ENCODE measurements at places on chromosomes 13 and 19. TPM values are rescaled to one million over a fixed set of nuclear protein-coding genes. Genes with fewer than 3 reads are reported as not detected.
A peak's percentile ranks its signal among the peaks of the same experiment; 100 is the strongest.

GRCh38 chr13:93620181-93620765, 393.7 kb downstream of the GPC6 start:
- no peaks in the 10 kb centered on the region for H3K4me1 ChIP-seq
- H3K27me3 ChIP-seq: no peaks in the 10 kb centered on the region
- no peak overlapping the region for H3K27ac ChIP-seq

DNA sequence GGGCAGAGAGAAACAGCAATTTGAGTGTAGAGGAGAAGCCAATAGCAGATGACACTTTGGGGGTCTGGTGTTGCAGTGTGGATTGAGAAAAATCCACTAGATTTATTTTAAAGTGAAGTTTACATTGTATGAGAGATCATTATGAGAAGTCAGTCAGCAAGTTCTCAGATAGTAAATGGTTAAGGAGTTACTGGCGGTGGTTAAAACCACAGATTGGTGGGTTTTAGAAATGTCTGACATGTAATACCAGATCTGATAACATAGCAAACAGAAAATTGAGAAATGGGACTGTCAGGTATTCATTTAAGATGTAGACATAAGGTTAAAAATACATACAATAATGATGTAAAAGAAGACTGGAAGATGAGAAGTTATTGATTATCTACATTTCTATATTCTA, 7.2 kb downstream of the ABHD13 start:
- DNase-seq: peak; percentile 23
- no peaks in the 10 kb centered on the region for H3K27me3 ChIP-seq
- H3K27ac ChIP-seq: peak overlapping the region; percentile 11

DNA sequence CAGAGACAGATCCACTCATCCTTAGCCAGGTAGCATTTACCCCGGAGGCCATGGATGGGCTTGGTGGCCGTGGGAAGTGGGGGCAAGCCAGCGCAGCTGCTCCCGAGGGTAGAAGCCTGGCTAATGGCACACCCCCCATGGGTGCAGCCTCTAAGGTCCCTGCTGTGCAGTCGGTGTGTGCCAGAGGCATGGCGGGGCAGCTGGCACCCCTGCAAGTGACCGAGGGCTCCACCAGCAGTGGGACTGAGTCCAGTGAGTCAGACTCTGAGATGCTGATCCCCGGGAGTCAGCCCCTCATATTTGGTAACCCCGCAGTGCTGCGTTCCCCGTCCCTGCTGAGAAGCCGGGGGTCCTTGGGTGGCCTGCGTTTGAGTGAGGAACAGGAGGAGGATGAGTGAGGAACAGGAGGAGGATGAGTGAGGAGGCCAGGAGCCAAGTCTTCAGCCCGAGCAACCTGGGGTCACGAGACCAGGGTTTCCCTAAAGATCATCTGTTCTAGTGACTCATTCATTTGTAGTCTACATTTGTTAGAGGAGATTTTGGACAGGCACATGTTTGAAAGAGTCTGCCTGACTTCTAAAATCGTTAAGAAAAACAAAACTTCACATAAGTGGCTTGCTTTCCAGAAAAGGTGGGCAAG, 180.7 kb downstream of the STK24 start:
- no peak for DNase-seq
- H3K27me3 ChIP-seq: peaks cover 2% of the 10 kb centered on the region
- H3K36me3 ChIP-seq: no peaks in the 10 kb centered on the region
- H3K27ac ChIP-seq: no peak overlapping the region
- H3K4me3 ChIP-seq: no peak overlapping the region

GRCh38 chr19:38210458-38210987, 13.5 kb downstream of the DPF1 start:
- DNase-seq: no peak
- no peak overlapping the region for H3K27ac ChIP-seq

DNA sequence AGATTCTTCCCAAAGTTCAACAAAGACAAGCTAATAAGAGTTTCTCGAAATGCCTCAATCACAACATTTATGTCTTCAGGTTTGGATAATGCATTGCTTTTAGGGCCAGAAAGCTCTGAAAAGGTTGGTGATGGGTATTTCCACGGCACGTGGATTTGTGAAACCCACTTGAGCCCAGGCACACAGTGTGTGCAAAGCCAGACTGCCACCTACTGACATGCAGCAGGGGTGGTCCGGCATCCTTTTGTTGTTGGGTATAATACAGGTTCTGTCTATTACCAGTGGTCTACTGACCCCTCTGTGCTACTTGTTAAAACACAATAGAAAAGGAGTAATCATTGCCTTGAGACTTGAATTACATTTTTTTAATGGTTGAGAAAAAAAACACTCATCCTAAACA, 225.6 kb downstream of the RAP2A start:
- no peaks in the 10 kb centered on the region for H3K4me1 ChIP-seq
- DNase-seq: no peak
- H3K36me3 ChIP-seq: no peaks in the 10 kb centered on the region
- H3K27me3 ChIP-seq: no peaks in the 10 kb centered on the region
- no peak overlapping the region for H3K27ac ChIP-seq

- H3K4me3 ChIP-seq: no peak overlapping the region
- no peak overlapping the region for H3K27ac ChIP-seq
- no peaks in the 10 kb centered on the region for H3K4me1 ChIP-seq
- no peak for DNase-seq
- H3K36me3 ChIP-seq: no peaks in the 10 kb centered on the region
Observed at GRCh38 chr19:38270587-38271167, 6.3 kb downstream of the SPINT2 start.

Gene RAB3D
- 13.4 TPM for total RNA-seq

GRCh38 chr19:51253088-51253806, 2.4 kb downstream of the SIGLECL1 start:
- peak overlapping the region; percentile 70 for H3K27ac ChIP-seq
- no peaks in the 10 kb centered on the region for H3K27me3 ChIP-seq
- H3K4me3 ChIP-seq: peak overlapping the region; percentile 66
- peak; percentile 90 for DNase-seq
- H3K36me3 ChIP-seq: no peaks in the 10 kb centered on the region

Gene ZFP28
- 2.9 TPM for total RNA-seq

DNA sequence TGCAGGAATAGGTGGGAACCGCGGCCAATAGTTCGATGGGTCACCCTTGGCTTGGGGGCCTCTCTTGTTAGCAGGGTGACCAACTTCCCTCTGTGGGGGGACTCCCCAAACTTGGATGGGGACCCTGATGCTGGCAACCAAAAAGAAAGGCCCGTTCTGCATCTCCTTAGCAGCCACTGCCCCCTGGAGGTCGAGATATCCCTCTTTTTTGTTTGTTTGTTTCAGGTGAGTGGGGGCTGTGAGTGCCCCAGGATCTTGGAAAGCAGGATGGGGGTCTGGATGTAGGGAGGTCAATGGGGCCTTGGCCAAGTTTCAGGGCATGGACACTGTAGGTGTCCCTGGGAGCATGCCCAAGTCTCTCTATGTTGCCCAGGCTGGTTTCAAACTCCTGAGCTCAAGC, 7.7 kb upstream of the CRTC1 start:
- no peaks in the 10 kb centered on the region for H3K36me3 ChIP-seq
- no peaks in the 10 kb centered on the region for H3K4me1 ChIP-seq
- no peak overlapping the region for H3K4me3 ChIP-seq
- no peak overlapping the region for H3K27ac ChIP-seq

Gene KLF2
- 725 TPM for total RNA-seq

GRCh38 chr13:44084146-44084545, 204.4 kb downstream of the LACC1 start:
- DNase-seq: no peak
- H3K4me3 ChIP-seq: no peak overlapping the region
- peaks cover 4% of the 10 kb centered on the region for H3K27me3 ChIP-seq
- no peaks in the 10 kb centered on the region for H3K4me1 ChIP-seq
- H3K27ac ChIP-seq: no peak overlapping the region

- H3K27me3 ChIP-seq: no peaks in the 10 kb centered on the region
- peaks cover 25% of the 10 kb centered on the region for H3K36me3 ChIP-seq
- H3K27ac ChIP-seq: no peak overlapping the region
- no peak overlapping the region for H3K4me3 ChIP-seq
- H3K4me1 ChIP-seq: peaks cover 10% of the 10 kb centered on the region
Observed at GRCh38 chr19:18469069-18469846, 31.3 kb upstream of the ISYNA1 start.

- H3K27ac ChIP-seq: no peak overlapping the region
- no peaks in the 10 kb centered on the region for H3K4me1 ChIP-seq
- H3K27me3 ChIP-seq: peaks cover 2% of the 10 kb centered on the region
- H3K36me3 ChIP-seq: no peaks in the 10 kb centered on the region
- H3K4me3 ChIP-seq: no peak overlapping the region
Observed at GRCh38 chr19:43318203-43318602, 35.3 kb upstream of the CD177 start.

GRCh38 chr13:31045286-31046081, 113.0 kb downstream of the TEX26 start:
- peak overlapping the region; percentile 48 for H3K4me3 ChIP-seq
- H3K36me3 ChIP-seq: no peaks in the 10 kb centered on the region
- peak overlapping the region; percentile 53 for H3K27ac ChIP-seq
- peak; percentile 85 for DNase-seq
- H3K27me3 ChIP-seq: no peaks in the 10 kb centered on the region
- H3K4me1 ChIP-seq: peaks cover 26% of the 10 kb centered on the region

Measured in CD4-positive, CD25-positive, alpha-beta regulatory T cell (primary cell).